GM23338 (cell line): ENCODE measurements at places on chromosomes 16 and 17. TPM values are rescaled to one million over a fixed set of nuclear protein-coding genes. Genes with fewer than 3 reads are reported as not detected.
A peak's percentile ranks its signal among the peaks of the same experiment; 100 is the strongest.

DNA sequence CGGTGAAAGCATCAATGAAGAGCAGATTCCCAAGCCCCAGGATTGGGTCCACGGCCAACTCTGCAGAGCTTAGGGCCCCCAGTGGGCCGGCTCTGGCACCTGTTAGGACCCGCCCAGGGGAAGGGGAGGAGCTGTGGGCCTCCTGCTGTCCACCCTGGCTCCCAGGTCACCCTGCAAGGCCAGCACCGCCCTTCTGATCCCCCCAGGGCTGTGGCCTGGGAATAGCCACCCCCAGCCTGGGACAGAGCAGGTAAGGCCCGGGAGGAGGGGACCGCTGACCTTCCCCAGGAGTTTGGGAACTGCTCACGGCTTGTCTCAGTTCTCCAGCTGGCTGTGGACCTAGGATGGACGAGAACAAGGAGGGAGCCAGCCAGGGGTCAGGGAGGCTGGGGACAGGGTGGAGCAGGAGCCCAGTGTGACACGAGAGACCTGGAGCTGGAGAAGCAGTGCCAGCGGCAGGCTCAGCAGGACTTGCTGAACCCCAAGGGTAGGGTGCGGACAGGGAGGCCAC, 39.3 kb upstream of the SLC38A10 start:
- no peak overlapping the region for H3K27ac ChIP-seq
- H3K4me1 ChIP-seq = peaks cover 10% of the 10 kb centered on the region
- H3K36me3 ChIP-seq = no peaks in the 10 kb centered on the region

Gene FOXN1
- not detected in 2 replicates for total RNA-seq

DNA sequence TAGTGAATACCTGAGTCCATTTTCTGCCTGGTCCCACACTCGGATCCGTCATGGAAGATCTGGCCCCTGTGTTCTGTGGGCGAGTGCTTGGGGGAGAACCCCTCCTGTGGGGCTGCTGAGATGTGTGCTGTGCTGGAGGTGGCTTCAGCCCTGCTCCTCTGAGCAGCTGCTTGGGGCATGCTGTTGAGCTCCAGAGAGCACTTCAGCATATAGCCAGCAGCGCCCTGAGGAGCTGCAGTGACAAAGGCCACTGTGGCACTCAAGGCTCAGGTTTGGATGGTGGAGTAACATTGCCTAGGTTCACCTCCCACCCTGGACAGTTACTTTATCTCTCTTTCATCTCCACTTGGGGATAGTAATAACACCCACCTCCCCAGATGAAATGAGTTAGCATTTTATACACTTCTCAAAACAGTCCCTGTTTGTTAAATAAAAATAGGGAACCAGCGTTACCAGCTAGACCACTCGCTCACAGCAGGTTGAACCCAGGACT, 75.3 kb downstream of the KSR1 start:
- peaks cover 23% of the 10 kb centered on the region for H3K4me1 ChIP-seq
- DNase-seq = no peak
- no peak overlapping the region for H3K27ac ChIP-seq
- H3K27me3 ChIP-seq = no peaks in the 10 kb centered on the region
- no peak overlapping the region for H3K4me3 ChIP-seq
- no peaks in the 10 kb centered on the region for H3K36me3 ChIP-seq

Gene TAT
- total RNA-seq = not detected in 2 replicates

DNA sequence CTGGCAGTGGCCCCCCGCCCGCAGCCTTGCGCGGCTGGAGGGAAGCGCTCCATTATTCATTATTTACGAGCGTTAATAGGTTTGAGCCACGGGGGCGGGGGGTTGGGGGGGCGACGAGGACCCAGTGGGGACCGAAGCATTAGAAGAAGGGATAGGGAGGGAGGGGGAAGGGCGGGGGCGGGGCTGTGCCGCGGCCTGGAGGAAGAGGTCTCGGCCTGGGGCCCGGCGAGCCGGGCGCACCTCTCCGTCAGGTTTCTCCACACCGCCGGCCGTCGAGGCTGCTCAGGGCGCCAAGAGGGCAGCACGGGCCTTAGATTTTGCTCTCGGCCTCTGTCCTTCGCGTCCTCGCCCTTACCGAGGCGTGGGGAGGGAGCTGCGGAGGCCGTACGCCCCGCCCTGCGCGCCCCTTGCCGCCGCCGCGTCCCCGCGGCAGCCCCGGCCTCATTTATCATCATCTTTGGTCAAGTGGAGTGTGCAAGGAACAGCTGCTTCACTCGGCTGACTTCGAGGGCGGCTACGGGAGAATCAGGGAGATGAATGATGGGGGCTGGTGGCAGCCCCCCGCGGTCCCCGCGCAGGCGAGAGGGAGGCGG, 54.2 kb downstream of the SREBF1 start:
- H3K4me1 ChIP-seq = peaks cover 41% of the 10 kb centered on the region
- H3K27me3 ChIP-seq = peaks cover 55% of the 10 kb centered on the region
- peak overlapping the region; percentile 87 for H3K4me3 ChIP-seq
- DNase-seq = peak; percentile 61

DNA sequence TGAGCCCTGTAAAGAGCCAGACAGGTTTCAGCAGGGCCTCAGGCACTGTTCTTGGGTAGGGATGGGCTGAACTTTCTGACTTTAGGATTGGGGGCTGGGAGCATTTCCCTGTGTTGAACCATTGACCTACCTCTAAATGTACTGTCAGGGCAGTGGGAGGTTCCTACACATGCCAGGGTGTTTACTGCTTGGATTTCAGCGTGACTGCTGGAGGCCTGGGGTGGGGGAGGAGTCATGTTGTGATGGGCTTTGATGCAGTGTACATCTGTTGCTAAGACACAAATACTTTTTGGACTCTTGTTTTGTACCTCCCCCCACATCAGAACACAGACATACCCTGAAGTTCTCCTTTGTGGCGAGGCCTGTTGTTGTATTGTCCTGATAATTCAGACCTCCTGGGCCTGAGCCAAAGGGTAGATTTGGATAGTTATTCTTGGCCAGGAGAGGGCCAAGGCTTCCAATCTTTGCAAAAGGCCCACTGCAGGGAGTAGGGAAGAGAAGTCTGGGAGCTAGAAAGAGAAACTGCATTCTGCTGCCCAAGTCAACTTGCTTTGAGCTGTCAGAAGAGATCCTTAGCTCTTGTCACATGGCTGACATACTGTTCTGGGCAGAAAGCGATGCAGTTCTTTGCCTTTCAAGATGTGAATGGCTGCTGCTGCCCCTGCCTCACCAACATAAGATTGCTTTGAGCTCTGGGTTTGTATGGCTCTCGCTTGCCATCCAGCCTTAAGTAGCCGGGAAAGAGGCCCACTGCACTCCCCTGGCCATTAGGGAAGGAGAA, 3.7 kb downstream of the NFE2L1 start:
- peaks cover 17% of the 10 kb centered on the region for H3K36me3 ChIP-seq
- peaks cover 58% of the 10 kb centered on the region for H3K4me1 ChIP-seq
- peak; percentile 43 for DNase-seq

DNA sequence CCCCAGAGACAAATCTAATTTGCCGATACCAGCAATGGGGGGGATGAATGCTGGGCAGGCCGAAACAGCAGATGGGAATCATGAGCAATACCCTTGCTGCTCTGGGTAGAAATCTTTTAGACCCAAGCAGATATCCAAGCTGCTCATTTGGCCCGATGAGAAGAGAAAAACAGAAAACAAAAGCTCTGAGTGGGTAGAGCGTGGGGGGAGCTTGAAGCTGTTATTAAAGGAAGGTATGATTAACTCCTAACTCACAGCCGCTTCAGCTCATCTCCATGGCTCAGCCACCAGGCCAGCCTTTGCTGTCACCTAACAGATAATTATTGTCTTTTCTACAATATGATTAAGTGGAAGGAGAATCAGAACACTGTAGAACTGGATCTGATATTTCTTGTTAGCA, 58.3 kb downstream of the VPS35L start:
- no peaks in the 10 kb centered on the region; the same call in 1 of the 2 replicates for H3K36me3 ChIP-seq
- no peak overlapping the region for H3K27ac ChIP-seq
- no peak overlapping the region for H3K4me3 ChIP-seq
- DNase-seq = no peak
- H3K4me1 ChIP-seq = no peaks in the 10 kb centered on the region
- no peaks in the 10 kb centered on the region for H3K27me3 ChIP-seq

- H3K27me3 ChIP-seq = no peaks in the 10 kb centered on the region
- no peaks in the 10 kb centered on the region for H3K36me3 ChIP-seq
- DNase-seq = no peak
- no peak overlapping the region for H3K27ac ChIP-seq
- H3K4me1 ChIP-seq = peaks cover 13% of the 10 kb centered on the region
- no peak overlapping the region for H3K4me3 ChIP-seq
These were observed 41.8 kb upstream of the ARL4D start for GRCh38 chr17:43356999-43357398.

DNA sequence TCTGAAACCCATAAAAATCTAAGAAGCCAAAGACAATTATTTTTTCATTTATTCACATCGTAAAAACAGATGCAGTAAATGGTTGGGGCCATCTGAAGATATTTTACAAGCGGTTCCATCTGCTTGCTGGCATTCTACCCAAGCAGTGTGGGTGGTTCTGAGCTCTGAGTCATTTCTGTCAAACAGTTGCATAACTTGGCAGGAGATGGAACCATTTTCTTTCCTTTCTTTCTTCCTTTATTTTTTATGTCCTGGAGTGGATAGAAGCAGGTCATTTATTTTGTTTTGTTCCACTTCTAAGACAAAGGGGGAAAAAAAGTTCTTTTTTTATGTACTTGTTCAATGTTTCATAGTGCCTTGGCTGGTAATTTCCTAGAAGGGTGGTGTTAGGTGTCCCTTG, 1151.9 kb upstream of the GOT2 start:
- no peaks in the 10 kb centered on the region for H3K4me1 ChIP-seq
- H3K4me3 ChIP-seq = no peak overlapping the region

Gene HBM
- not detected in 2 replicates for total RNA-seq

DNA sequence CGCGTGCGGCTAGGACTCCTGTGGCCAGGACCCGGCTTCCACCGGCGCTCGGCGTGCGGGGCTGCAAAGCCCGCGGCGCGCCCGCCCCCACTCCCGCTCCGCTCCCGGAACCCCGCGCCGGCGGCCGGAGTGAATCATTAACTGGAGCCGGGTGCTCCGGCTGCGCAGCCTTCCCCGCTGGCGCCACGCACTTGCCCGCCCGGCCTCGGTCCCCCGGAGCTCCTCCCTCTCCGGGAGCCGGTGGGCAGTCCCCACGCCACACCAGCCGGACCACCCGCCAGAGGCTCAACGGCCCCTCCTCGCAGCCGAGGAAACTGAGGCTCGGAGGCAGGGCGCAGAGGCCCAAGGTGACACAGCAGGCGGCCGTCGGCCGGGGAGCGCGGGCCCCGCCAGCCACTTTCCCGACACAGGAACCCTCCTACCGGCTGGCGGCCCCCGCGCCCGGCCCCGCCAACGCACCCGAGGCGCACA, 580 bp downstream of the BCAR1 start:
- H3K4me3 ChIP-seq = peak overlapping the region; percentile 90
- no peaks in the 10 kb centered on the region for H3K36me3 ChIP-seq
- H3K27me3 ChIP-seq = no peaks in the 10 kb centered on the region
- no peak for DNase-seq
- H3K27ac ChIP-seq = peak overlapping the region; percentile 81; the same call in 1 of the 2 replicates

DNA sequence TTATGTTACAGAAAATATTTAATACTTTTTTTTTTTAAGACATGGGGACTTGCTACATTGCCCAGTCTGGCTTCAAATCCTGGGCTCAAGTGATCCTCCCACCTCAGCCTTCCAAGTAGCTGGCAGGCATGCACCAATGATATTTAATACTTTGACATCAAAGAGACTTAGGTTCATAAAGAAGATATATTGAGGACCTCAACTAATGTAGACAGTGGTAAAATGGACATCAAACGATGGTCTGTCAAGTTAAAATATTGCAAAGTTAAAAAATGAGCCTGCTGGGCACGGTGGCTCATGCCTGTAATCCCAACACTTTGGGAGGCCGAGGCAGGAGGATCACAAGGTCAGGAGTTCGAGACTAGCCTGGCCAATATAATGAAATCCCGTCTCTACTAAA, 8.7 kb downstream of the TEFM start:
- no peak for DNase-seq
- H3K4me3 ChIP-seq = no peak overlapping the region
- H3K36me3 ChIP-seq = peaks cover 12% of the 10 kb centered on the region
- H3K4me1 ChIP-seq = no peaks in the 10 kb centered on the region

GRCh38 chr17:48618256-48618896, 3.3 kb upstream of the HOXB8 start:
- peaks cover 31% of the 10 kb centered on the region for H3K4me1 ChIP-seq
- H3K27ac ChIP-seq = no peak overlapping the region
- peaks cover 100% of the 10 kb centered on the region for H3K27me3 ChIP-seq
- 0 out of 2 replicates have a peak overlapping the region, but pooled peaks have one; percentile 33 for H3K4me3 ChIP-seq
- H3K36me3 ChIP-seq = no peaks in the 10 kb centered on the region
- peak; percentile 85 for DNase-seq
